ENCODE measurements at places on chromosomes 12 and 14. TPM values are rescaled to one million over a fixed set of nuclear protein-coding genes. Genes with fewer than 3 reads are reported as not detected.

DNA sequence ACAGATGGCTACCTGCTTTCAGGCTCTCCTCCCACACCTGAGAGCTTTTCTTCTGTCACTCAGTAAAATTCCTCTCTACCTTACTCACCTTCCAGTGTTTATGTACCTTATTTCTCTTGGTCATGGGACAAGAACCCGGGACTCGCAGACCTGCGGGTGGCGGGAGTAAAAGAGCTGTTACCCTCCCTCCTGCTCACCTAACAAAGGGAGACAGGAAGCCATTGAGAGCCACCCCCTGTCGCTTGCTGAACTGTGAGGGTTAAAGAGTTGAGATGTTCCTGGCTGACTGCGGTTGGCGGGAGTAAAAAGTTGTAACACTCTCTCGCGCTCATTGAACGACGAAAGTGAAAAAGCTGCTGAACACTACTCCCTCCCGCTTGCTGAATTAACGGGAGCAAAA, 1935.1 kb upstream of the FLRT2 start:
- no peak for DNase-seq

OR4Q3 gene
- not detected for total RNA-seq

GRCh38 chr12:87596636-87597035, 432.6 kb downstream of the C12orf50 start:
- DNase-seq = no peak

DNA sequence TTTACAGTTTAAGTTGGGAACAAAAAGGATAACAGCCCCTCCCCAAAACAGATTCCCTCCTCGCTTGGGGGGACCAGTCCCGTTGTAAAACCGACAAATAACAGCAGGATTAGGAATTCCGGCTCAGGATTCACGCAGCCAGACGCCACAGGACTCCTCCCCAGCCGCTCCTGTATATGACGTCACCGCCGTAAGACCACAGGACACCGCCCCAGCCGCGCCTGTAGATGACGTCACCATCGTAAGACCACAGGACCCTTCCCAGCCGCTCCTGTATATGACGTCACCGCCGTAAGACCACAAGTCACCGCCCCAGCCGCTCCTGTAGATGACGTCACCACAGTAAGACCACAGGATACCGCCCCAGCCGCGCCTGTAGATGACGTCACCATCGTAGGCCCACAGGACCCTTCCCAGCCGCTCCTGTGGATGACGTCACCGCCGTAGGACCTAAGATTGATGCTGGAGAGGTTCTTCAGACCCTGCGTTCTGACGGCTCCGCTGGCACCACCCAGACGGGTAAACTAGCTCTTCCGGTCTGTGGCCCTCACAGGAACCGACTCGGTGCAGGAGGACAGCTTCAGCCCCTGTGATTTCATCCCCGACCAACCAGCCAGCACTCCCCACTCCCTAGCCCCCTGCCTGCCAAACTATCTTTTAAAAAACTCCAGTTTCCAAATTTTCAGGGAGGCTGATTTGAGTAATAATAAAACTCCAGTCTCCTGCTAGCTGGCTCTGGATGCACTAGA, 43.9 kb upstream of the FBRSL1 start:
- DNase-seq = peak; percentile 48

- DNase-seq = no peak
Measured at GRCh38 chr12:93912086-93912733, 235.0 kb downstream of the CRADD start.

DNA sequence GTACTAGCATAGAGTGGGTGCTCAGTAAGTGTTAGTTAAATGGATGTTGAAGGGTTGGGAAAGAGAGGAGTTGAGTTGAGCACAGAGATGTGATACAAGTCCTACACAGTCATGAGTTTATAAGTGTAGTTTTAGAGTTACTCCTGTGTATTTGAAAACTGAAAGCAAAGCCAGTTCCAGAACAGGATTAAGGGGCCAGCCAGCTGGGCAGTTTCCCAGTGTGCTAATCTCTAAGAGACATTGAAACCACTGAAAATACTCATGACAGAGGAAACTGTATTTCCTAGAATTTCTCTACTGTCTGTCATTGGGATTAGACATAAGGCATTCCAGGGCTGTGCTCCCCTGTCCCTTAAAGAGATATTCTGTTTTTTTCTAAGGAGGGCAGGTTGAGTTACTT, 101.0 kb downstream of the DERA start:
- no peak for DNase-seq

- DNase-seq = no peak
Measured at GRCh38 chr14:69711477-69711876, 55.5 kb upstream of the SRSF5 start.

DNA sequence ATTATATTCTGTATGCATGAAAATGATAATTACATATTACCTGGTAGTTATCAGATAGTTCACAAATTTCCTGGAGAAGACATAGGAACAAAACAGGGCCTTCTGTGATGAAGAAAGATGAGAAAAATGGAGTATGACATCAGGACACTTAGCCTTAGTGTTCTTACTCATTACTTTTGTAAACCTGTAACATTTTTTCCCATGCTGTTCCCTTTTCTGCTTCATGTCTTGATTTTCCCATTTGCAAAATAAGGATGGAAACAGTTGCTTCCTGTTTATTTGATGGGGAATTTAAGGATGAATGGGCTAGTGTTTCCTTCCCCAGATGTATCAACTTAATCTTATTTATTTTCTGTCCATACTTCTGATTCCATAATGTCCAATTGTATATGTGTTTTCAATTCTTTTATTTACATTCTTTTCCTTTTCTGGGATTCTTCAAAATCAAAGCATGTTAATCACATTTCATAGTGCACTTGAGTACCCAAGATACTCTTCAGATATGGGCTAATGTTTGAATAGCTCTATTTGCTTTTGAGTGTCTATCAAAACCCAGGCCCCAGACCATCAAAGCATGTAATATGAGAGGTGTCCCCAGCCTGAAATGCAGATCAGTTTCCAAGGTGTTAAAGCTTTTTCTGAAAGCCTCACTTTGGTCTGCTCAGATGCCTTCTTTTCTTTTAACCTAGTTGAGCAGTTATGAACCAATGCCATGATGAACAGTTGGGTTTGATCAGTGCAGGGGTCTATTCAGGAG, 260.5 kb downstream of the RAD51B start:
- no peak for DNase-seq

TTC8 gene
- 15.5 TPM for total RNA-seq

CAPZA3 gene
- total RNA-seq = not detected

GRCh38 chr14:52313462-52313861, 650 bp upstream of the PTGER2 start:
- DNase-seq = no peak

- no peak for DNase-seq
Measured at GRCh38 chr12:6275928-6276887, 34.3 kb upstream of the PLEKHG6 start.

DNA sequence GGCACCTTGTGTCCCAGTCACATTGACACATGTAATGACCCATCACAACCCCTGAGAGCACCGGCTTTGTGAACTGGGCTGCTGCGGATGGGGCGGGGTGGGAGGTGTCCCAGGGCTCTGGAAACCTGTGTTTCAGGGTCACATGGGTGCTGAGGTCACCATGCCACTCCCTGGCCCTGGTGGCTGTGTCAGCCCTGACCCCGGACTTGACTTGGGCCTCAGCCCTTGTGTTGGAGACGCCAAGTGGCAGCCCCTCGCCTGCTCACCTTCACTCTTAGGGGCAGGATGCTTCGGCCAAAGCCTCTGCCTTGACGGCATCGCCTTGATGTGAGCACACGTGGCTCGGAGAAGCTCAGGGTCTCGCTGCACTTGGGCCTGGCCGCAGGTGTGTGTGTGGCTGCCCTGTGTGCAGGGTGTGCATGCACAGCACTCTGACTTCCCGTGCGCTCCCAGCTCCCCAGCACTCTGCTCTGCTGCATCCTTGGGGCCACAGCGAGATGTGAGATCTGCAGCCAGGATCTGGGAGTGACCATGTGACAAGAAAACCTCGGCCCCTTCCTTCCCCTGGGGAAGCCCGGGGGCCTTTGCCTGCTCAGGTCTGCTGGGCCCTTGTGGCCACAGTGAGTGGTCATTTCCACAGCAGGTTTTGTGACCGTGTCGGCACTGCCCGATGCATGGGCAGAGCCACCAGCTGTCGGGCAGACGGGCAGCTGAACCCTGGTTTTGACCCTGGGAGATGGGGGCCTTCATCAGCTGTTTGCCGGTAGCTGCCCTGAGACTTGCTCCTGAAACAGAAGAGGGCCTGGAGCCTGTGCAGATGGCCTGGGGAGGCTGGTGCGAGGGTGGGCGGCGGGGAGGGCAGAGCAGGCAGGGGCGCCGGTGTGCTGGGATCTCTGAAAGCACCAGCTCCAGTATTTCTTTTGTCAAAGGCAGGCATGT, 167.4 kb downstream of the KIF26A start:
- DNase-seq = no peak

GRCh38 chr12:24993793-24994192, 44.9 kb upstream of the BCAT1 start:
- no peak for DNase-seq

DNA sequence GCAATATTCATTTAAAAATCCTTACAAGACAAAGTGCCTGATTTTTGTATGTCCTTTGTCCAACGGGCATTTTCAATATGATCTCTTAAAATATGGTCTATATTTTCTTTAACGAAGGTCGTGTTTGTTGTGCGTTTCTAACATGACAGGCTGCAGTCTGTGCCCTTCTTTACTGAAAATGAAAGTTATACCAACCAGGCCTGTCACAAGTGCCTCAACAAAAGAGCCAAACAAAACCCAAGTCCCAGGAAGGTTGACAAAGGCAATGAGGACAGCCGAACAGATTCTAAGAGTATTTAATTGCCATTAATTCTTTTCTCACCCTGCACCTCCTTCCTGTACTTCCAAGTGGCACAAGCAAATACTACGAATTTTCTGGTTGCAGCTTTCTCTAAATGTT, 13.9 kb downstream of the PAX9 start:
- no peak for DNase-seq

LTBP2 gene
- 81.5 TPM for total RNA-seq

DNA sequence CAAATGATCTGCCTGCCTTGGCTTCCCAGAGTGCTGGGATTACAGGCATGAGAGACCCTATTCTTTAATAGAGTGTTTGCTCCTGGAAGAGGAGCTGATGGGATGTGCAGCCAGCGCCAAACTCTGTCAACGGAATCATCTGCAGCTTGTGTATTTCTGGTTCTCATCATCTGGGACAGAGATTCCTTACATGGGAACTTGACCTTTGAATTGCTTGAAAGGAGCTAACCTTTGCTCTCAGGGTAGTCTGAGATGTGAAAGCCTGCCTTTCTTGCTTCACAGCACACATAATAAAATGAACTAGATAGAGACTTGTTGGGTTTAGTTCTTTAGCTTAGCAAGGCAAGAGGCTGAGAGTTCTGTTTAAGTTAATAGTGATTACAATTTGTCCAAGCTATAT, 120.0 kb downstream of the OTOGL start:
- no peak for DNase-seq

DLK1 gene
- total RNA-seq = not detected

RPL10L gene
- total RNA-seq = not detected

DNA sequence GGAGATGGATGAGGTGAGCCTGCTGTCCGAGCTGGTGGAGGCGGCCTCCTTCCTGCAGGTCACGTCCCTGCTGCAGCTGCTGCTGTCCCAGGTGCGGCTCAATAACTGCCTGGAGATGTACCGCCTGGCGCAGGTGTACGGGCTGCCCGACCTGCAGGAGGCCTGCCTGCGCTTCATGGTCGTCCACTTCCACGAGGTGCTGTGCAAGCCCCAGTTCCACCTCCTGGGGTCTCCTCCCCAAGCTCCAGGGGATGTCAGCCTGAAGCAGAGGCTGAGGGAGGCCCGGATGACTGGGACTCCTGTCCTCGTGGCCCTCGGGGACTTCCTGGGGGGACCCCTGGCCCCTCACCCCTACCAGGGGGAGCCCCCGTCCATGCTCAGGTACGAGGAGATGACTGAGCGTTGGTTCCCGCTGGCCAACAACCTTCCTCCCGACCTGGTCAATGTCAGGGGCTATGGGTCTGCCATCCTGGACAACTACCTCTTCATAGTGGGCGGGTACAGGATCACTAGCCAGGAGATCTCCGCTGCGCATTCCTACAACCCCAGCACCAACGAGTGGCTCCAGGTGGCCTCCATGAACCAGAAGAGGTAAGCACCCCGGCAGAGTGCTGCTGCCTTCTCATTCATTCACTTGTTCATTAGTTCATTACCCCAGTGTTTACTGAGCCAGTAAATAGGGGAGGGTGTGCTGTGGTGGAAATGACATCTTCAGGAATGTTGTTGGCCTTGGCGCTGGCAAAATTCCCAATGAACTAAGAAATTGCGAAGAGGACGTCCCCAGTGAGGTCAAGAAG, 774 bp upstream of the MANSC4 start:
- no peak for DNase-seq

DNA sequence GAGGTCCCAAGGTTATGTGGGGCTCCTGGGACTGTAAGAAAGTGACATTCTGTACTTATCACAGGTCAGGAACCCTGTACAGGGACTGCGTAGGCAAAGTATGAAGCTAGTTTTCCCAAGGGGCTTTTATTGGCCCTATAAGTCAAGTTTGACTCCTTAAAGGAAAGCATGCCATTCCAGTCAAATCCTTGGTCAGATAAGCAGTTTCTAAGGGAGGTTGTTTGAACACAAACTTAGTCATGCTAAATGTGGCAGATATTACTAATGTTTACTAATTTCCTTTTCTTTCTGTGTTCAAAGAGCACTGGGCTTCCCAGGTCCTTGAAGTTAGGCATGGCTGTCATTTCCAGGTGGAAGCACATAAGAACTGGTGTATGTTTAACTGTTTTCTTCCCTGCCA, 472.4 kb downstream of the ATP23 start:
- DNase-seq = no peak

- no peak for DNase-seq
Measured at GRCh38 chr12:104720339-104721038, 237.6 kb downstream of the SLC41A2 start.

DNA sequence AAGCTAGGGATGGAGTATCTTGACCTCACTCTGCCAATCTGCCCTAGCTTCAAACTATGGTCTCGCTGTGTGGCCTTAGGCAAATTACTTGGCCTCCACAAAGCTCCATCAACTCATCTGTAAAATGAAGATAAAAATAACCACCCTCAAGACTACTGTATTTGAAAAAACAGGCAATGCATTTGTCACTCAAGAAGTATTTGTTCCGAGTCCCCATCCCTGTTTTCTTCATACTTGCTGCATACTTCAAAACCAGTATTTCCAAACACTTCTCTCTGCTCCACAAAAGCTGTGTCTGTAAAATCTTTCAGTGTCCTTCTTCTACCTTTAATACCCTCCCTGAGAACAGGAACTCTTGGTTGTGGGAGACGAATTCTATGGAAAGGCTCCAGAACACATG, 47.9 kb downstream of the GTF2A1 start:
- DNase-seq = no peak

DNA sequence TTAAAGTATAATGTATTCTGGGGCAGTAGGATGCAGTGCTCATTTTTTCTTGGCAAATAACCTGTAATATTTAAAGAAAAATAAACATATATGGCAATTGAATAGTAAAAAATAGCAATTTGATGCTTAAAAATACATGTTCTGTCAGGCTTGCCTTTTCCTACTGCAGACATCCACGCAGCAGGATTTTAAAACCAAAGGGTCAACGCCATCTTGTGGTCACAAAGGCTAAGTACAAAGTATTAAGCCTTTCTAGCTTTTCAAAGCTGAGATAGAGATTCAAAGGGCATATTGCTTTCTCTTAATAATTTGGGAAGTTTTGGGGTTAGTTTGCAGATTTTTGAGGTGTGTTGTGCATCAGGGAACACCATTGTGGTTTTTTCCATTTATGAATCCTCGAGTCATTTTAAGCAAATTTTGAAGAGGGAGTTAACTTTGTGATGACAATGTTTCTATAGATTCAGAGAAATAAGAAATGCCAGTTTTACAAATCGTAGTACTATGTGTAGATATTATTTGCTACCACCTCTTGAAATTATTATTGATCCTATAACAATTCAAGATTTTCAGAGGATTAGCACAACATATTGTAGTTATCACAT, 4.7 kb upstream of the CCER1 start:
- DNase-seq = no peak

Data from kidney epithelial cell (primary cell).